Spleen (tissue), 13 donors: ENCODE measurements at places on chromosomes 2 and 18. TPM values are rescaled to one million over a fixed set of nuclear protein-coding genes. Genes with fewer than 3 reads are reported as not detected.
A peak's percentile ranks its signal among the peaks of the same experiment; 100 is the strongest.

GRCh38 chr2:15973481-15974401, 33.4 kb downstream of the MYCN start:
- DNase-seq: no peak
- H3K27me3 ChIP-seq: no peaks in the 10 kb centered on the region
- no peak overlapping the region for H3K27ac ChIP-seq
- no peaks in the 10 kb centered on the region for H3K36me3 ChIP-seq

DNA sequence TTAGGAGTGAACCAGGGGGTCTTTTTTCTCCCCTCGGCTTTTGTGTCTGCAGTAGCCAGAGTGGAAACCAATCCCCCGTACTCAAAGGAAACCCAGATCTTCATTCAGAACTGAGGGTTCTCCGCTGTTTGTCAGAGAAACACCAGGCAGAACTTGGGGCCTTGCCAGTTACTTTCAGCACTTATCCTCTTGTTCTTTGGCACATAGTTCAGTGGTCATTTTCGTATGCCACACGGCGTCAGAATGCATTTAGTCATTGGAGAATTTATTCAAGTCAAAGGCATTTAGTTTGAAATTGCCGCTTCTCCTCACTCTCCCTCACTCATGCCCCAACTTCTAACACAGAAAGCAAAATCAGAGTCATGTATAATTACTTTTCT, 102.9 kb downstream of the CABLES1 start:
- H3K4me3 ChIP-seq: peak overlapping the region; percentile 15
- no peaks in the 10 kb centered on the region for H3K36me3 ChIP-seq
- H3K27ac ChIP-seq: peak overlapping the region; percentile 64
- DNase-seq: no peak
- no peaks in the 10 kb centered on the region for H3K27me3 ChIP-seq

- H3K4me3 ChIP-seq: no peak overlapping the region
- no peaks in the 10 kb centered on the region for H3K27me3 ChIP-seq
- no peaks in the 10 kb centered on the region for H3K4me1 ChIP-seq
- no peak for DNase-seq
Observed at GRCh38 chr2:192971981-192972380, 777.2 kb upstream of the TMEFF2 start.

- H3K27me3 ChIP-seq: peaks cover 12% of the 10 kb centered on the region
- H3K4me3 ChIP-seq: no peak overlapping the region
- no peaks in the 10 kb centered on the region for H3K4me1 ChIP-seq
Observed at GRCh38 chr2:223511168-223511567, 91.0 kb downstream of the SCG2 start.

DNA sequence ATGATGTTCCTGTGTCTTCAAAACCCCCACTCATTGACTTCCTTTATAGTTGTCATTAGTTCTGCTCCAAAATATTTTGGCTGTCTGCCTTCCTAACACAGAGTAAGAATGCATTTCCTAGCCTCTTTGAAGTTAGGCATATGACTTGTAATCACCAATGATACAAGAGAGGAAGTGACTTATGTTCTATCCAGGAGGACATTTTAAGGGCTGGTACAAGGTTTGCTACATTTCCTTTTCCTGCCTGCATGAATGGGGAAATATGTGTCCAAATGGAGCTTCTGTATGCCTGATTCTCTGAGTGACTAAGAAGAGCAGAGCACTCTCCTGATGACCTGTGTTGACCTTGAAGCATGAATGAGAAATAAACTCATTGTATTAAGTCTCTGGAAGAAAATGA, 115.1 kb downstream of the PLCL1 start:
- H3K27ac ChIP-seq: peak overlapping the region; percentile 56
- DNase-seq: no peak
- H3K36me3 ChIP-seq: no peaks in the 10 kb centered on the region

DNA sequence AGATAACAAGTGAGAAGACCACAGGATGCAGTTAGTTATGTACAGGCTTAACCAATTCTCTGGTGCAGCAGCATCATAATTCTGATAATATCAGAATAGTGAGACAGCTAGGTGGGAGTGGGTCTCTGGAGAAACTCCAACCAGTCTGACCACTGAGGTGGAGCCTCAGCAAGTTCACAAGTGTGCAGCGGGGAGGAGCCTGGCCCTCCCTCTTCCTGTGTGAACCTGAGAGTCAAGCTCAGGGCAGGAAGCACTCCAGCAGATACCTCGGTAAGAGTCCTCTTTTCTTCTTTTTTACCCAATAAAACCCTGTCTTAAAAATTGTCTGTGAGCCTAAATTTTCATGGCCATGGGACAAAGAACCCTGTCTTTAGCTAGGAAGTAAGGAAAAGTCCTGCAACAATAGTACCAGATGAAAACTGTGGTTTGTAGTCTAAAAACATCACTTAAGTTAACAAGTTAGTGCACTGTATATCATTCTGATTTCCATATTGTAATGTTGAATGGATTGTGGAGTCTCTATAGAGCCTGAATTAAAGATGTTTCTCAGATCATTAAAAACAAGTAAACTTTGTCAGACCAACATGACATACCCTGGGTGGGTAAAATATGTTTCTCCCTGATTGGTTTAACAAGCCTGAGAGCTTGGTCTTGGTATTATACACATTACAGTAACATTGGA, 370.8 kb downstream of the TMEM182 start:
- no peak overlapping the region for H3K4me3 ChIP-seq
- no peak for DNase-seq

DNA sequence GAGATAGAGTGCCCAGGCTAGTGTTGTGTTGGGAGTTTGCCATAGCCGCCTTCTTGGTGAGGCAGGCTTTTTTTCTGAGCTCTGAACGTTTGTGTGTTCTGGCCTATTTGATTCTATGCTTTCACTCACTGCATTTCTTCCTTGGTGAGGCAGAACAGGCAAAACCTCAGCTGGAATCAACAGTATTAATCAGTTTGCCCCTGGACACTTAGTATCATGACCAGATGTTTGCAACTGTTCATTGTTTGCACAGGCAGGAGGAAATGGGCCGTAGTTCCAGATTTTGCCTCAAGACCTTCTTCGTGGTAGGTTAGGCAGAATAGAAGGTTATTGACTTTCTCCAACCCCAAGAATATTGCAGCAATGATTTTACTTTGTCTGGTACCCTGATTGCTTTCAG, 218.1 kb upstream of the RASGRP3 start:
- no peaks in the 10 kb centered on the region for H3K4me1 ChIP-seq
- H3K27me3 ChIP-seq: no peaks in the 10 kb centered on the region
- no peak for DNase-seq
- H3K4me3 ChIP-seq: no peak overlapping the region

The SLC5A7 gene
- not detected for total RNA-seq

The TEX261 gene
- 39.8 TPM for total RNA-seq

The TSPYL6 gene
- 0.33 TPM for total RNA-seq

The PLEKHM3 gene
- total RNA-seq: 22.1 TPM

The ELOA2 gene
- not detected for total RNA-seq

The ARHGAP15 gene
- 174 TPM for total RNA-seq
